ENCODE measurements at places on chromosomes 12 and 14.

DNA sequence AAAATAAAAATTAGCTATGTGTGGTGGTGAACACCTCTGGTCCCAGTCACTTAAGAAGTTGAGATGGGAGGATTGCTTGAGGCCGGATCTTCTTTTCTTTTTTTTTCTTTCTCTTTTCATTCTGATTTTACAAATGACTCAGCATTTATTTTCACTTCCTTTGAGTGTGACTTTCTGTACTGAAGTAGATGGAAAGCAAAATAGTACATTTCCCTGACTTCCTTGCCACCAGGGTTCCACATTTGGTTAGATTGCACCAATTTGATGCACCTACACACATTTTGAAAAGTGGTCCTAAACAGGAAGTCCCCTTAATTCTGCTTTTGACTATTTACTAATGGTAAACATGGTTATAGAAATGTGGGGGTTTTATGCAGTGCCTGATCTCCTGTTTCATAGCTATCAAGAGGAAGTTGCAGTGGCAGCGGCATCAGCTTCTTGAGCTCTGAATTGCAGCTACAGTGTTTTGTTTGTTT lies 13.0 kb upstream of the LEMD3 start:
- no peak for DNase-seq

GRCh38 chr14:64857979-64858744 lies 21.5 kb downstream of the SPTB start:
- no peak for DNase-seq

GRCh38 chr12:19894803-19895202 lies 455.5 kb downstream of the AEBP2 start:
- DNase-seq, result no peak

DNA sequence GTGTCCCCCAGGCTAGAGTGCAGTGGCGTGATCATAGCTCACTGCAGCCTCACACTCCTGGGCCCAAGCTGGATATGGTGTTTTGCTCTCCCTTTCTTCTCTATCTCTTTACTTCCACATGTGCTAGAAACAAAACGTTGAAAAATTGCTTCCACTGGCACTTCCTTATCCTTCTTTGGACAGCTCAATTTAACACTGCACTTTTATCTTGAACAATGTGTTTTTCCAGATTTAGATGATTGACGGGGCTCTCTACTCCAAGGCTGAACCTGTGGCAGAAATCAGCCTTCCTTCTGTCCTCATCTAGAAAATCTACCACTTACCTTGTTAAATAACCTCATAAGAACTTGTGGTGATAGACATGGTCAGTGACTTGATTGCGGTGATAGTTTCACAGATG lies 165.1 kb downstream of the DAD1 start:
- DNase-seq, result no peak

GRCh38 chr12:42756841-42757623 lies 167.5 kb upstream of the PRICKLE1 start:
- no peak for DNase-seq

DNA sequence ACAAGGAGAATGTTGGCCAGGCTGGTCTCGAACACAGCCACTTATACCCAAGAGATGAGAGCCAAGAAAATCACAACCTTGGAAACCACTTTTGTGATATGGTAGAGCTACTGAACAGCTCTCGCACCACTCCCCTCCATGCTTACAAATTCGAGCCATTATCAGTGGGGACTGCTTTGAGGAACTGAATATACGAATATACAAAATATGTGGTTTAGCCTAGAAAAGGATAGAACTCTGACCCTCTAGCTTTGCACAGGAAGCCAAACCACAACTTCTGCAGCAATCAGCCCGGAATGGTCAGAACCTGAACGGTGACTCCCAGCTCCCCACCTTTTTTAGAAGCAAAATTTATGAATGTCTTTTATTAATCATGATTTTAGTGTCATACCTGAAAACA lies 129.8 kb upstream of the TMEM132C start:
- no peak for DNase-seq

DNA sequence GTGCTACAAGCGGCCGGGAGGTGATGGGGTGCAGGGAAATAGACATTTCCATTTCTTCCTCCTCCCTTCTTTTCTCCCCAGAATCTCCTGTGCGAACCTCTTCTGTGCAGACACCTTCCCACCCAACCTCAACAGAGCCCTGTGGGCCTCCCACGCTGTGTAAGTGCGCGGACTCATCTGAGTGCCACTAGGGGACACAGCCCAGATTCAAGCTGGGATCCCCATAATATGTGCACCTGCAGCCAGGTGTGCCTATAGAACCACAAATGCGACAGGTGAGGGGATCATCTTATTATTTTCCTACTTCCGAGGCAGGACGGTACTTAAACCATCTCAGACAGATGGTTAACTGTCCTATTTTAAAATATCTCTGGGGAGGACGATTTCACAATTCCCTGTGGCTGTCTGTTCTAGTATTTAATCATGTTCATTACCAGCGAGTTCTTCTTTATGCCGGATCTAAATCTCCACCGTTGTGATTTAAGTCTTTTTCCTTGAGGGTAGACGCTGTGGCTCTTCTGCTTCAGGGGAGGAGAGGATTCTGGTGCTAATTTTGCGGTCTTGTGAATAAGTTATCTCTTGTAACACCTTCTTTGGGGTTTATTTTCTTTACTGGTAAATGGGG lies 17.2 kb upstream of the CACNA1C start:
- no peak for DNase-seq

All from activated CD8-positive, alpha-beta memory T cell treated with anti-CD3 and anti-CD28 coated beads for 1 hour (primary cell).